Spleen (tissue), 13 donors: ENCODE measurements at places on chromosomes 7 and 10. TPM values are rescaled to one million over a fixed set of nuclear protein-coding genes. Genes with fewer than 3 reads are reported as not detected.

- DNase-seq, result no peak
Measured at GRCh38 chr10:73911553-73912004, 647 bp downstream of the PLAU start.

The RAB18 gene
- polyA plus RNA-seq, result 31.0 TPM

The ADAM22 gene
- polyA plus RNA-seq, result 0.43 TPM

DNA sequence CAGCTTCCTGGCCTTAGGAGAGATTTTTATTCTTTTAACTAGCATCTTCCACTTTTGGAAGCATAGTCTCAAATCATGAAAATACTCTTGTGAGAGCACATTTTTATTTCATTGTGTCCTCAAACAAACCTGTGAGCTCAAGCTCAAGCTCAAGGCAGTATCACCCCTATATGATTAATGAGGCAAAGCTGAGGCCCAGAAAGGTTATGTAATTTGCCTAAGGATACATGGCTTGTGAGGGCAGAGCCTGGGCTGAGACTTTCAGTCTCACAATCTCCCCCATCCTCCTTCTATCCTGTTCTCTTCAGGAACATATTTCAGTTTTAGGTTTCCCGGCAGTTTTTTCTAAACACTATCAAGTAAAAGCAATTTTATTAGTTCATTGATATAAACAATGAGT, 359.5 kb downstream of the PTEN start:
- no peak for DNase-seq

The PRKAR2B gene
- polyA plus RNA-seq, result 28.8 TPM

DNA sequence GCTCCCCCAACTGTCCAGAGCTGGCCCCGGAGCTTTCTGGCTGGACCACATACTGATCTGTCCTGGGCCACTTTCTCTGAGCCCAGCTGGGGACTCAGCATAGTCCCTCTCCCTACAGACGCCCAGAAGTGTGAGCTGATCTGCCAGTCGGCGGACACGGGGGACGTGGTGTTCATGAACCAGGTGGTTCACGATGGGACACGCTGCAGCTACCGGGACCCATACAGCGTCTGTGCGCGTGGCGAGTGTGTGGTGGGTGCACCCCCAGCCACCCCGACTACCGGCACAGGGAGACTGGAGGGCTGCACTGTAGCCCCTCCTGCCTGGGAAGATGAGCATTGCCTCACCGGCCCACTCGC, 41.8 kb downstream of the TBATA start:
- DNase-seq, result peak; percentile 59

The DLX5 gene
- polyA plus RNA-seq, result 0.14 TPM

The LBX1 gene
- polyA plus RNA-seq, result not detected

DNA sequence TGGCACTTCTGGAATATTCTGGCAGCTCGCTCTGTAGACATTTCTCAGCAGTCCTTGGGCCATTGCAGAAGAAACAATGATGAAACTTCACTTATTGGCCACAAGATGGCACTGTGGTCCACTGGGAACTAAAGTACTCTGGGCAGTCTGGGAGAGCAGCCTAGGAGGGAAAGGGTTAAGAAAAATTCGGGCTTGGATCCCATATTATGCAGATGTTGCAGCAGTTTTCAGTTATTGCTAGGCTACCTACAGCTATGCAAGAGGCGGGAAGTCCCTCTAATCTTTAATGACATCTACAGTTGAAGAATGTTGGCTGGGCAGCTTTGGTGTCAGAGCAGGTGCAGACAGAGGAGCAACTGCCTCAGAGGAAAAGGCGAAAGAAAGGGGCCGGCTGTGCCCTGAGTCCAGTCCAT, 201.7 kb upstream of the PRSS58 start:
- no peak for DNase-seq

GRCh38 chr7:90761584-90761983, 165.5 kb downstream of the CDK14 start:
- DNase-seq, result no peak

GRCh38 chr7:156055206-156055822, 243.1 kb upstream of the SHH start:
- DNase-seq, result no peak

The CDNF gene
- polyA plus RNA-seq, result 2.0 TPM

DNA sequence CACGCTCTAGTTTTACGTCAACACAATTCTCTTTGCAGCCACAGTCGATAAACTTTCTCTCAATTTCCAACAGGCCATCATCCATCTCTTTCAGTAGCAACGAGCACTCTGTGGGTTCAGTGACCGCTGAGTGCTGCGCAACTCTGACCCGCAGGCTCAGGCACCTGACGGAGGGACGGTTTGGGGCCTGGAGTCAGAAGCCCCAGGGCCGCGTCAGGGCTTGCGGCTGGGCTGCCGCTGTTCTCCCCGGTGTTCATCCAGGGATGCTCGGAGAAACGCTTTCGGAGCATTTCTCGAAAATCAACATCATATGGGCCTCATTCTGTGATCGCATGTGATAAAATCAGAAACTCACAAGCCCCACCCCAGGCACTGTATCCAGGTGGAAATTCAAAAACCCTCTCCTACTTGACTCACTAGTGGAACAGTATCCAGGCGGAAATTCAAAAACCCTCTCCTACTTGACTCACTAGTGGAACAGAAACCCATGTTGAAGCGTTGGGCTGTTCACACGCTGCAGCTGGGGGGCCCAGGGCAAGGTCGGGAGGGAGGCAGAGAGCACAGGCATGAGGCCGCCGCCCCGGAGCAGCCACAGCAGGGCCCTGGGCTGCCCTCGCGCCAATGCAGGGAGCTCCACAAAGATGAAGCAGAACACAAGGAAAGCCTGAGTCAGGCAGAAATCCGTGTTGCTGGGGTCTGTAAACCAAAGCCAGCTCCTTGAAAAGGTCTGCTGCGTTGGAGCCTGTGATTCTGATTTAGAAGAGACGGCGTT, 73.3 kb upstream of the NKX6-2 start:
- DNase-seq, result peak; percentile 39

DNA sequence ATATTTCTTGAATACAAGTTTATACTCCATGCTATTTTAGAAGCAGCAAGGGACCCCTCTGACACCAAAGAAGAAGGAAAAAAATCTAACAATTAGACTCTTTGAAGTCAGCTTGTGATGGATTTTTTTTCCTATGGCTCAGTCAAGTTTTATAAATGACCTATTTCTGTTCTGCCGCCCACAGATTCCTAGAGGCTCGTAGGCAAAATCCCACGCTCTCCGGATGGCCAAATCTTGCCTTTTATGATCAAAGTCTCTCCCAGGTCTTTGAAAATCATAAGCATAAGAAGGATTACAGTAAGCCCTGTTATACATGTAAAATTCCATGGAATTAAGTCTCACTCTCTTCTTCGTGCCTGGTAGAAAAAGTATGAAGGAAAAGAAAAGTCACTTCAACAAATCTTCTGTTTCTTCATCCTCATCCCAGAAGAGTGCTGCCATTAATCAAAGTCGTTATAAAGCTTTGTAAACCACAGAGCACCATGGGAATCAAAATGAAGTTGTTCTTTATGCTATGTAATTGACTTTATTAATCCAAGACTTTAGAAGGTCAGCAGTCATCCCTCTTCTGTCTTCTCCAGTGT, 33.1 kb downstream of the ASB13 start:
- no peak for DNase-seq

- no peak for DNase-seq
Measured at GRCh38 chr7:76356823-76357222, 2.0 kb downstream of the YWHAG start.

GRCh38 chr7:11436316-11436715, 395.7 kb downstream of the THSD7A start:
- no peak for DNase-seq

GRCh38 chr7:2729893-2730716, 42.1 kb downstream of the AMZ1 start:
- peak; percentile 66 for DNase-seq

DNA sequence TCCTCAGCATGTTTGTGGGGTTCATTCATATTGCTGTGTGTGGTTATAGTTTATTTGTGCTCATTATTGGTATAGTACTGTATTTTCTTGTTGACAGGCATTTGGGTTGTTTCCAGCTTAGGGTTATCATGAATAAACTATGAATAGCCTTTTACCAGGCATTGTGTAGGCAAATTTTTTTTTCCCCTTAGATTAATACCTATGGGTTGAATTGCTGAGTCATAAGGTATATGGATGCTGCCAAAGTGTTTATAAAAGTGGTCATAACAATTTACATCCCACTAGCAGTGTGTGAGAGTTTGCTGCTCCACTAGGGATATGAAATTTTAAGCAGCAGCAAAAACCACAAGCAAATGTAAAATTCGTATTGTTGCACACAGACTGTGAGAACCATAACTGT, 175.0 kb downstream of the PLPP4 start:
- no peak for DNase-seq

DNA sequence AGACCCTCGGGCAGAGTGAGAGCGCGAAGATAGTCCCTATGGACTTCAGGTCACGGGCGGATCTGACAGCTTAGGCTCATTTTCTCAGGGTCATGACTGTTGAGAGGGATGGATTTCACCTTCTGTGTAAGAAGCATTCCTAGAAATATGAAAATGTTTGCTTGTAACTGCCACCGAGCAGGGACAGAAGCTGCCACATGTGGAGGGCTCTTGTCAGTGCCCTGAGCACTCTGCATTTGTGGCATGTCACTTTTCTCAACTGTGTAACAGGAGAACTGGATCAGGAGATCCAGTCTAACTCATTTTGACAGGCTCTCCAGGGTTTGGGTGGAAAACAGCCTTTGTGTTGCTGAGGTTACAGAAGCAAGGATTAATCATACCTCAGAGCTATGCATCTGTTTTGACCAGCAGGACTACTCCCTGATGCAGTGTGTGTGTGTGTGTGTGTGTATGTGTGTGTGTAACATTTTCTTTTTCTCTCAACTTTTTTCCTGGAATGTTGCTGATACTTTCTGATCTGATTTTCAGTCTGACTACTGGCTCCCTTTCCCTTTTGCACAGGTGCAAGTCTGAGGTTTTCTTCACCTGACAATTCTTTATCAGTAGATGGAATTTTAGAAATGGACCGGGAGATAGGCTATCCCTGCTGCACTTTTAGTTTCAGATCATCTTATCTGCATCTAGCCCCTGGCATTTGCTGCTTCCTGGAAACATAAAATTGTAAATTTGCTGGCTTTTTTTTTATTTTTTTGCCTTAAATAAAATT, 183.3 kb downstream of the STK31 start:
- no peak for DNase-seq

- peak; percentile 79 for DNase-seq
Measured at GRCh38 chr7:66758950-66759628, 18.6 kb downstream of the RABGEF1 start.

GRCh38 chr7:135763261-135763660, 14.6 kb upstream of the FAM180A start:
- no peak for DNase-seq
